ENCODE measurements at places on chromosomes 6 and 20.

- DNase-seq: no peak
Observed at GRCh38 chr6:88050140-88050818, 2.6 kb downstream of the SPACA1 start.

GRCh38 chr6:33698494-33698893 is 13.0 kb downstream of the UQCC2 start:
- no peak for DNase-seq

DNA sequence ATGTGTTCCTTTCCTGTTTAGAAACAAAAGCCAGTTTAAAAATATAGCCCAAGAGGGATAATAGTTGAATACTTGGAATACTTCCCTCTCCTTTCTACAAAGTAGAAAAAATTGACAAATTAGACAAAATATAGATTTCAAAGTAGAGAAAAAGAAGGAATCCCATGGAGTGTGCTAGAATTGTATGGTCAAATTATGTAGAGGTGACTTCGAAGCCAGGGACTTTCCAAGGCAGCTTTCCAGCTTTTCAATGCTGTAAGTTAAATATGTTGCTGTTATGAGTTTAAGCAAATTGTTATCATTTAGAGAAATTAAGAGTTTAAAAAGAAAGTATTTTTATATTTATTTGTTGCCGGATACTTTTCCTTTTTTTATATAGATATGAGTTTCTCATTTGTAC is 415.5 kb upstream of the OPRM1 start:
- no peak for DNase-seq

DNA sequence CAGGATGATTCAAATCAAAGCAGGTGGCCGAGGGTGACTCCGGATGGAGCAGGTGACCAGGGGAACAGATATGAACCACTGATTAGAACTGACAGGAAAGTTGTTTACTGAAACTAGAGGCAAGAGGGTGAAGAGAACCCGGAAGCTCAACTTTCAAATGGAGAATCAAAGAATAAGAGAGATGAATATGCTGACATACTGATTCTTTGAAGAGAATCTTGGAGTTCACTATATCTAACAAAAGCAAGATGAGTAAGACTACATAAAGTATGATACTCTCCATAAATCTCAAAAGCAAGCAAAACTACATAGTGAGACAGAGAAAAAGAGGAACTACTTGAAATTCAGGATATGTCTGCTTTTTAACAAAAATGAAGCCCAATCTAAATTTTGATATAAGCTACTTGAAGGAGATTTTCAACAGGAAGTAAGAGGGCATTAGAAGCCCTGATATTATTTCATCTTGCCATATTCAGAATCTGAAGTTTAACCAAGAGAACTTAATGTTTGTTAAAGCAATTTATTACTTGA is 4.0 kb upstream of the UBD start:
- no peak for DNase-seq

- no peak for DNase-seq
Observed at GRCh38 chr20:3813848-3814581, 6.3 kb upstream of the AP5S1 start.
